ENCODE measurements at places on chromosomes 16 and 17.
A peak's percentile ranks its signal among the peaks of the same experiment; 100 is the strongest.

GRCh38 chr17:41446806-41447205 is 6.0 kb upstream of the KRT38 start:
- no peak for DNase-seq

- no peak for DNase-seq
Measured at GRCh38 chr17:72336804-72337070, 215.9 kb downstream of the SOX9 start.

DNA sequence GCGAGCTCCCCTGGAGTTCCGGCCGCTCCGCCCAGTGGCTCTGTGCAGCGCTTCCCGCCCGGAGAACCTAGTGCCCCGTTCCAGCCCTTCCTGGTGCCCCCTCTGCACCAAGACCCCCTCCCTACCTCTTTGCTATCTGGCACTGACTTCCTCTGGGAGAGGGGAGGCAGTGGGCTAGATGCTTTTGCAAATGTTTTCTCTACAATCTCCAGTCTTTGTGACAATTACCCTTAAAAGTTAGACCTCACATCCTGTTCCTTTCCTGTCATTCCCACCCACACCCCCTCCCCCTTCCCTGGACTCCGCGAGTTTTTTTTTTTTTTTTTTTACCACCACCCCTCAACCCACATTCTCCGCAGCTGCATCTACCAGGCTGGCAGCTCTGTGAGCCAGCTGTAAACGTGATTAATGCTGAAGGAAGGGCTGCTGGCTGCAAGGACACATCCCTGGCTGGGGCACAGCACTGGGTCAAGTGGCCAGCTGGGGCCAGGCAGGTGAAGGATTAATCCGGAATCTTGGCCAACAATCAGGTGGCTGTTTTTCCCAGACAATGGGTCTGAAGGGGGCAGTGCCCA is 101.5 kb downstream of the MGAT5B start:
- DNase-seq: no peak

GRCh38 chr16:48160575-48160974 is 4.8 kb upstream of the ABCC12 start:
- no peak for DNase-seq

DNA sequence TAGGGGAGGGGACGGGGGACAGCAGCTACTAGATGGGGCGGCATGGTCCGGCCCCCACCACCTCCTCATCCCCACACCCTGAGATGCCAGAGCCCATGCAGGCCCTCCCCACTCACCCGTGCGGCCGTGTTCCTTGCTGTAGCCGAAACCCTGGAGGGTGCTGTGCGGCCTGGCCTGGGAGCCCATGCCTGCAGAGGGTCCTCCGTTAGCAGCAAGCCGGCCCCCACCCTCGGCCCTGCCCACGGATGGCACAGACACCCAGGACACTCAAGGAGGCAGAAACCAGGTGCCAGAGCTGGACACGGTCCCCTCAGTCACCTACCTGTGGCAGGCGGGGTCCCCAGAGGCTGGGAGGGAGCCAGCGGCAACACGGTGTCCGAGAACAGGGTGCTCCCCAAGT is 5.5 kb downstream of the TEPSIN start:
- no peak for DNase-seq

DNA sequence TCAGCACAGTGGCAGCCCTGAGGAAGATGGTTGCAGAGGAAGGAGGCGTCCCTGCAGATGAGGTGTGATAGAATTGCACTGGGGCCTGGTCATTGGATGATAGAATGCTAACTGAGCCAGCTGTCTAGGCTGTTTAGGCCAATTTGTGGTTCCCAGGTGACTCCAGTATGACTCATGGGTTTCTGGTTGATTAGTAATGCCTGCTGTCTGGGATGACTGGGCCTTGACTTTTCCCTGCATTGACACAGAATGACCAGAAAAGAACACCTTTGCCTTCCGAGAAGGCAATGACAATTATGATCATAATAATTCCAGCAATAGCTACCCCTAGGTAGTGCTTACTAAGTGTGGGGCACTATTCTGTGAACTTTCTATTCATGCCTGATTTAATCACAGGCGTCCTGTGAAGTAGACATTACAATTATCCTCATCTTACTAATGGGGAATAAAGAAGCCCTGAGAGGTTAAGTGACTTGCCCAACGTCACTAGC is 31.5 kb downstream of the USP43 start:
- DNase-seq: no peak

DNA sequence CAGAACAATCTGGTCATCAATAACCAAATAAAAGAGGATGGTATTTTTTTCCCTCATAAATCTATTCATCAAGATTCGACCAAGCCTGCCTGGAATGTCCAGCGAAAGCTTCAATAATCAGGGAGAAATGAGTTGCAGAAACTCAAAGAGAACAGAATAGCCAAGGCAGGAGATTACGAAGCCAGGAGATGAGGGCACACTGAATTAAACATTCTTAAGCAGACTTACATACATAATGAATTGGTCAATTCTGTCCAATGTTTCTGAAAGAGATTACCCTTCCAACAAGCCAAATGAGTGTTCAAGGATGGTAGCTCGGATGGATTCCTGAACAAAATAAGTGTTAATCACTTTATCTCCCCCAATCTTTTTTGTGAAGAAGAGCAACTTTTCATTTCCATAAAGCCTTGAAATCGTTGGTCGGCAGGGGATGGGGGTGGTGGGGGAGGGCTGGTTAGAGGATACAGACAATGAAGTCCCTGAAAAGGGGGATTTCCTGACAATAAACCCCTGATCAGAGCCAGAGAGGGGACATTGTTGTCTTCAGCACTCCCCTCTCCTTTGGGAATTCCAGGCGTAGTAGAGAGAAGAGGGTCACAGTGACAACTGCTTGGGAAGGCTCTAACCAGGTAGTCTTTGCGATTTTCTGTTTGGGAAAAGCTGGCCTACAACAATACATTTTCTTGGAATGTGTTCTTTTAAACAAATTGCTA is 20.7 kb downstream of the TOX3 start:
- no peak for DNase-seq

GRCh38 chr17:34988644-34989043 is 8.3 kb downstream of the LIG3 start:
- DNase-seq: no peak

DNA sequence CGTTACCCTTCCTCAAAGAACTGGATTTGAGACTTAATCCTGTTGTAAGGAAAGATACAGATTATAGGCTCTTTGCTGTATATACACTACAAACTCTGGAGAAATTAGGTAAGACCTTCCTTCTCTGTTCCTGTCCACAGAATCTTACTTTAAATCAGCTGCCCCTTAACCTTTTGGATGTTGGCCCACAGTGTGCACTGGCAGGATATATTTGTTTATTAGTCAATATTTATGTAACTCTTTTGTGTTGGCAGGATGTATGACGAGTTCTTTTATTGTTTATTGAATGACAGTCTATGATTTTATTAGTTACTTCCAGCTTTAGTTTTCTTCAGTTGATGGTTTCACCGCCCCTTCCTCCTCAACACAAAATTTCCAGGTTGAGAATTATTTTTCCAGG is 19.7 kb downstream of the LRRC36 start:
- DNase-seq: no peak

GRCh38 chr16:17058471-17058870 is 412.3 kb downstream of the XYLT1 start:
- DNase-seq: no peak

DNA sequence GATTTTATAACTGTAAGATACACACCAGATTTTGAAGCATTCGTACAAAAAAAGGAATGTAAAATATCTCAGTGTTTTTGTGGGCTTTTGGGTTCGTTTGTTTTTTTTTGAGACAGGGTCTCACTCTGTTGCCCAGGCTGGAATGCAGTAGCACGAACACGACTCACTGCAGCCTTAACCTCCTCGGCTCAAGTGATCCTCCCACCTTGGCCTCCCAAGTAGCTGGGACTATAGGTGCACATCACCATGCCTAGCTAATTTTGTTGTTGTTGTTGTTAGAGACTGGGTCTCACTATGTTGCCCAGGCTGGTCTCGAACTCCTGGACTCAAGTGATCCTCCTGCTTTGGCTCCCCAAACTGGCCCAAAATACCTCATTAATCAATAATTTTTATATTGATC is 15.9 kb downstream of the STAT5B start:
- DNase-seq: no peak

- DNase-seq: no peak
Measured at GRCh38 chr16:48001324-48001895, 154.4 kb downstream of the ABCC12 start.

DNA sequence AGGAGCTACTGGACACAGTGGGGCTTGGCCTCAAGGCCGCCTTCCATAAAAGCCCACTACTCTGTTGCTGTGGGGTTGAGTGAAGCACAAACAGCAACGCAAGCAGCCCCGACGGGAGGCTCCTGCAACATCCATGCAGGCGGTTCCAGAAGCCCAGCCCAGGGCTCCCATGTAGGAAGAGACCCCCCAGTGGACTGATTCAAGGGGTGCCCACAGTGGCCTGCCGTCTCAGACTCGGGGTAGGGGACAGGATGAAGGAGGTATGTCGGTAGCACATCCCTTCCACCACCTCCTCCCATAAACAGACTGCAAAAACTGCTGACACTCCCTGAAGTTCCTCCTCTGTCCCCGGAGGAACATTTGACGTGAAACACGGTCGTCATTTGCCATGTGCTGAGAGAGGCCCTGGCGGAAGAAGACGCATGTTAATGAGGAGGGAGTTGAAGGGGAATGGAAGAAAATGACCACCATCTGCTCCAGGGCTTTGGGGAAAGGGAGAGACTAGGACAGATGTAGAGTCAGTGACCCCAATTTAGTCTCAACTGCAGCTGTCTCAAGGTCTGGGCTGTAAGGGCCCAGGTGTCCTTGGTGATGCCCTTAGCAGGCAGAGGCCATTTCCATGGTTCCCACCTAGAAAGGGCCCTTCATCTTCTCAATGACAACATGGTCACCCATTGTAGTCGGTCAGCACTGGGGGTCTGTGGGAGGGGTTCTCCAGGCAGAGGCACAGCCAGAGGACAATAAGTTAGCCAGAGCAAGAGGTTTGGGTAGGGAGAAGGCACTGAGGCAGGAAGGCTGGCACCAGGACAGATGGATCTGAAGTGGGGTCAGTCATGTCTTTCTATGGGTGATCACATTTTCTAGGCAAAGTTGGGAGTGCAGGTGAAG is 200.6 kb downstream of the CPPED1 start:
- no peak for DNase-seq

- DNase-seq: no peak
Measured at GRCh38 chr17:67421869-67422273, 44.8 kb downstream of the PITPNC1 start.

- DNase-seq: peak; percentile 9
Measured at GRCh38 chr17:4635823-4636375, 5.6 kb downstream of the ALOX15 start.

DNA sequence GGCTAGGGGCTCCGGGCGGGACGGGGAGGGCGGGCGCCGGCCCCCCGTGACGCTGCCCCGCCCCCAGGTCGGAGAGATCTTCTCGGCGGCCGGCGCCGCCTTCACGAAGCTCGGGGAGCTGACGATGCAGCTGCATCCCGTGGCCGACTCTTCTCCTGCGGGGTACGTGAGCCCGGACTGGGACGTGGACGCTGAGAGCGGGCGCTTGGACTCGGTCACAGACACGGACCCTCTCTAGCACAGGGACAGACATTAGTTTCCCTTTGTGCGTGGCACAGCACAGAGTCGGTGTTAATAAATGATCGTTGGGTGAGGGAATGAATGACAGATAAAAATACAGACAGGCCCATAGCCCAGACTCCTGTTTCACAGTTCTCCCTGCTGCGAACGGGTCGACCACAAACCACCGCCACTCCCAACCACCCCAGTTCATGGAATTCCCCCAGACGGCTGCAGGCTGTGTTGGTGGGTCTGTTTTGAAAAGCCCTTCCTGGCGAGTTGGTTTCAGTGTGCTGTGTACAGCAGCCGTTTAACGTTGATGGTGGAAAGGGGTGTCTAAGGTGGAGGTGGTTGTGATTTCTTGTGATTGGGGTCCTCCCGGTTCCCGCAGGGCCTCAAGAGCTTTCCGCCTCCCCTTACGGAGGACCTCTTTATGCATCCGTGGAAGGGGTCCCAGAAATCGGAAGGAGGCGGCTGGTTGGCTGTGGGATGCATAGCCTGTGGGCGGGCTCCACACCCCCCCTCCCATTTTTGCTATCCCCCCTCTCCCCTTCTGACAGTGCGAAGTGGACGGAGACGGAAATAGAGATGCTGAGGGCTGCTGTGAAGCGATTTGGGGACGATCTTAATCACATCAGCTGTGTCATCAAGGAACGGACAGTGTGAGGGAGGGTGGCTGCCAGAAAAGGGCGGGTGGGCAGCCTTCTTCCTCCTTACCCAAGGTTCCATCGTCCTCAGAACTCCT is 2.9 kb downstream of the RNASEK start:
- DNase-seq: no peak

- DNase-seq: no peak
Measured at GRCh38 chr16:63789603-63790002, 1332.3 kb downstream of the CDH11 start.

DNA sequence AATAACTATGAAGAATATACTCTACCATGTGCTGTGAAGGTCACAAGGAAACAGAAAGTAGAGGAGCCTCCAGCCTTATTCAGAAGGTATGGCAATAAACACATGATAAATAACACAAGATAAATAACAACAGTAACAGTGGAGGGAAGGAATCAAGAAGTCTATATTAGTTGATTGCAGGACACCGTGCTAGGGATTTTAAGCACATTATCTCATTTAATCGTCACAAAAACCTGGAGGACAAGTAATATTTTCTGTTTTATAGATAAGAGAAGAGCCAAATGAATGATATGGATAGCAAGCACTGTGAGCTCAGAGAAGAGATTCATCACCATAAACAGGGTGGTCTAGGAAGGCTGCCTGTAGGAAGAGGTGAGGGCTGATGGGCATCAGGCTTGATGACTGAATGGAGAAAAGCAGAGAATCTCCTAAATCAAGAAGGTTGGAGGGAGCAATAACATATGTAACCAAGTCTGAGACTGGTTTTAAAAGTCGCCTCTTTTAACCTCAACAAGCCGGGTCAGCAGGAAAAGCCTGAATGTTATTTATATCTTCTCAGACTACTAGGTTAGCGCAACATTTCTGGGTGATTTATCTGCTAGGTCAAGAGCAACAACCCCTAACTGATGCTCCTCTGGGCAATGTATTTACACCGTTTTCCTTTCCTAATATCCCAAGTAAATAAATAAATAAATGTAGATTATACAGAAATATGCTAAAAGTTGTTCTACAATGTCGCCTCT is 8.3 kb downstream of the TOM1L2 start:
- DNase-seq: no peak

- no peak for DNase-seq
Measured at GRCh38 chr16:50338371-50339231, 30.2 kb downstream of the BRD7 start.

Data from hindlimb muscle (tissue), 1 donor.